ENCODE measurements at places on chromosomes 3 and 15.

GRCh38 chr15:58410353-58410752, 21.4 kb upstream of the LIPC start:
- DNase-seq = peak; percentile 14

GRCh38 chr3:146386936-146387335, 82.4 kb downstream of the PLSCR2 start:
- no peak for DNase-seq

DNA sequence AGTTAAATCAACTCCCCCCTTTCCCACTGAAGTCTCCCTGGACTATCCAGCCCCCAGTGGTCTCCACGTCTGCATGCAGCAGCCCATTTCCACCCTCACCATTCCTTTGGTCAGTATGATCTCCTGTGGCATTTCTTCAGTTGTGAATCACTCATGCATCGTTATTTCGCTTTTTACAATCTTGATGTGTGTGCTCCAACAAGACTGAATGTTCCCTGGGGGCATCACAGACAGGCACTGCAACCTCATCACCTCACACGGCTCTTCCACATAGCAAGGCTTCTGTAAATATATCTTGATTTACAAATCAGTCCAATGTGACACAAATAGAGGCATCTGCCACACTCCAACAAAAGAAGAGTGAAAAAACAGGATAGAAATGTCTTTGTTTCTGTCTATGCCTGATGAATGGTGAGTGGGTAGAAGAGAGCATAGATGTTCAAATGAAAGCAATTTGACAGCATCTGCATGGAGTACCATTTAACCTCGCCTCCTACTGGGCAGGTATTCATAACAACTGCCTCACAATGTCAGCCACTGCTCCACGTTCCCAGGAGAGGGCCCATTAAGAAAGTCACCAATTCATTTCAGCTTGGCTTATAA, 5.2 kb downstream of the HEG1 start:
- DNase-seq = no peak

DNA sequence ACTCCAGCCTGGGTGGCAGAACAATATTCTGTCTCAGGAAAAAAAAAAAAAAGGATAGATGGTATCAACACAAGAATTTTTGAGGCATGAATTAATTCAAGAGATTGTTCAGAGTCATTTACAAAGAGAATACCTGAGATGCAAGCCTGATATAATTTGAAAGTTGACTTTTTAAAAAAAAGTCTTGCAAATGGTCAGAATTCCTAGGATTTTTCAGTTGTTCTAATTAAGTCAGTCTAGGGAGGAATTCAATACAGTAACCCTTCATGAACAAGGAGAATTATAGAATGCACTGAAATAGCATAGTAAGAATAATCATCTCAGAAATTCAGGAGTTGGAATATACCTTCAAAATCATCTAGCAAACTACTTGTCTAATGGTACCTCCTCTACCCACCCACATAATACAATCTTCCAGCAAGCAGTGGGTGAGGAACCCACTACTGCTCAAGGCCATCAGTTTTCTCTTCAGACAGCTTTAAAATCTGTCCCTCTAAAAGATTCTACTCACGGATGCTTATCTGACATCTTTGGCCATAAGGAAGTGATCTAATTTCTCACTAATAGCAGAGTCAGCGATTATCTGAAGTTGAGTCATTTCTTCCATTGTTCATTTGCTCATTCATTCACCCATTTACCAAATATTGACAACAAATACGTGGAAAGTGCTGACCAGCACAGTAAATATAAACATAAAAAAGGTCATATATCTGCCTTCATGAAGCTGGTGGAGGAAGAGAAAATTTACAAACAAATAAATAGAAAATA, 159.6 kb downstream of the GREM1 start:
- DNase-seq = no peak

GRCh38 chr3:81105789-81106488, 655.5 kb downstream of the GBE1 start:
- no peak for DNase-seq

DNA sequence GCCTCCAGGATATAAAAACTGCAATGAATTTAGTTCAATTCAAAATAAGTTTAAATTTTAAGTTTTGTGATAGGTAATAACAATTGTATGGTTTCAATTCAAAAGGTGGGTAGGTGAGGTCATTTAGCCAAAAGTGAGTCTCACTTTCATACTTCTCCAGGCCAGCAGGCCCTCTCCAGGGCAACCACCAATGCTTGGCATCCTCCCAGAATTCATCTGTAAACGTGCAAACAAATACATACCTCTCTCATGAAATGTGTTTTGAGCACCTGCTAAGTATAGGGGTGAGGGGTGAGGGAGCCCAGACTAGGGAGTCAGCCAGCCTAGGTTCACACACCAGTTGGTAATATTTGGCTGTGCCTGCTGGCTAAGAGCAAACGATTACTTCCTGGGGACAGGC, 22.0 kb upstream of the RBSN start:
- no peak for DNase-seq

- DNase-seq = peak; percentile 59
These were observed 28.8 kb upstream of the UBL7 start for GRCh38 chr15:74489518-74490338.

GRCh38 chr3:145197051-145197820, 963.7 kb downstream of the PLOD2 start:
- no peak for DNase-seq

DNA sequence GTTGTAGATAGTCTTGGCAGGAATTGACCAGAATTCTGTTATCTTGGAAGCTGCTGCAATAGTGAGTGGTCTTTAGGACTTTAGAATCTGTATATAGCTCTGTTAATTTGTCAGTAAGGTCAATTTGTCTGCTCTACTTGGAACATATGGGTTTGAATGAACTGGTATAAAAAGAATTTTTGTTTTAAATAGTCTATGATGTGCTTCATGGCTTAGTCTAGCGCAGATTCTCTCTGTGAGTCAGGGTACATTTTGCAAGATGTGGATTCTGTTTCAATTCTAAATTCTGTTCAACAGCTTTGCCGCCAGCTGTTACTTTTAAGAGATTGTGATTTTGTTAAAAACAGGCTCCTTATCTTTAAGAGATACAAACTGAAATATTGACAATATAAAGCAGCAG, 135.9 kb upstream of the AGBL1 start:
- DNase-seq = no peak

DNA sequence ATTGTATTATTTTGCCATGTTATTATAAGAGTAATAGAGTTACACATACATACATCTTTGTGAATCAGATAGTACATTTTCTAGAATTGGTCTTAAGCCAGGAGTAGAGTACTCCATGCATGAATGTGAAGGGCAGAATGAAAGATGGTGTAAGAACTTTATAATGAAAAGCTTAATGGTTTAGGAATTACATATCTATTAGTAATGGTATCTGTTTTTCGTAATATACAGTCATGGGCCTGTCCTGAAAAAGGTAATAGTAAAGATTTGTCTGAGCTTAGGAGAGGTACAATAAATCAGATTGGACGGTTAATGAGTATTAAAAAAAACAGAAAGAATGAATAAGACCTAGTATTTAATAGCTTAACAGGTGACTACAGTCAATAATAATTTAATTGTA, 118.2 kb upstream of the PRTG start:
- no peak for DNase-seq

DNA sequence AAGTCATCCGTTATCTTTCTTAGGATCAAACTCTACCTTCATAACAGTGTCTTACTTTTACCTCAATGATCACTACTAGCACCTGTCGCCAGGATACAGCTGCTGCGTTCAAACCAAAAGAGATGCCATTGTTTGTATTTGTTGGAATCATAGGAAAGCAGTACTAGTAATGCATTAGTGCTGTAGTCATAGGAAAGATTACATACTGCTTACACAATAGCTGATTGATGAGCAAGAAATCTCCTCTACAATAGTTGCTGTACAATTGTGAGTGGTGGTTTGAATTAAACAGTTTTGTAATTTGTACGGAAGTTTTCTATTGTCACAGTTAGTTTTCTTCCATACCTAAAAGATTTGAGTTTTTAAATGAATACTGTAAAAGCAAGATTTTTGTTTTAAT, 21.4 kb downstream of the ACAP2 start:
- DNase-seq = no peak

DNA sequence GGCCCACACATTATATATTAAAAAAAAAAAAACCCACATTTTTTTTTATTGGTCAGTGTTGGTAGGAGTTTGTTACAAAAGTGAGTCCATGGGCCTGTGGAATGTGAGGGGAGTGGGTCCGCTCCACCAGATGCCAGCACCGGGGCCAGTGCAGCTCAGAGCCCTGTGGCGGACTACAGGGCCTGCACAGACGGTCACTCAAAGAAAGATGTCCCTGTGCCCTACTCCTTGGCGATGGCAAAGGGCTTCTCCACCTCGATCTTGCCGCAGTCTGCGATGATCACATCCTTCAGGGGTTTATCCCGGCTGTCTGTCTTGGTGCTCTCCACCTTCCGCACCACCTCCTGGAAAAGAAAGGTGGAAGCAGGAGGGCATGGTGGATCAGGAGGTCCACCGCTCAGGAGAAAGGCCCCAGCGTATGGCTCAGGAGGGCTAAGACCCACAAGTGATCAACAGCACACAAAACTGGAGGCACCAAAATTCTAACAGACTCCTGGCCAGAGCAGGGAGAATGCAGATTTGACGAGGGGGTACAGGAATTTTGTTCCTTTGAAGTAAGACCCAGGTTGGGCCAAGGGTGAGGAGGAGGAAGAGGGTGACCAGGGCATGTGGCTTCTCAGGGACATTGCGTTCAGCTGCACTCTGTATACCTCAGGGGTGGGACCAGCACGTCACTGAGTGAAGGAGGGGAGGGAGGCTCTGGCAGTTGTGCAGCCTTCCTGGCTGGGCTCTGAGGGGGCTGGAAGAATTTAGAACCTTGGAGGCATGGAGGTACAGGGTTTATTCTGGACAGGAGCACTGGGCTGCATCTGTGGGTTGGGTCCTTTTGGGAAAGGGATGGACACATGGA, 4.5 kb downstream of the SNX22 start:
- no peak for DNase-seq

GRCh38 chr15:95799286-95800200, 531.0 kb upstream of the NR2F2 start:
- no peak for DNase-seq

DNA sequence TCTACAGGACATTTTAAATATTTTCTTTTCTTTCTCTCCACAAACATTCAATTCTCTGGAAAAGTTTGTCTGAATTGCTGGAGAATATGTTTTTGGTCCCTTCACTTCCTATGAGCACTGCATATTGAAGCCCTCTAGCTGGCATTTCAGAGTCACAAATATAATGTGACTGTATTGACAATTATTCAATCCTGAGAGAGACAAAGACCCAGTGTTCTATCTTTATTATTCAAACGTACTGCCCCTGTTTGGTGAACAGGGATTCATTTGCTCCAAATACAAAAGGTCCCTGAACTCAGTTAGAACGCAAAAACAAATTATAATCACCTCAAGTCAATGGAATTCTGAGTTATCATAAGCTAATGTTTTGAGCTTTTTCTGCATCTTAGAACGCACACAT, 173.1 kb upstream of the CDIN1 start:
- DNase-seq = no peak

- DNase-seq = no peak
These were observed 43.6 kb upstream of the MGLL start for GRCh38 chr3:127865941-127866340.
